ENCODE measurements at places on chromosomes 5 and 9.

DNA sequence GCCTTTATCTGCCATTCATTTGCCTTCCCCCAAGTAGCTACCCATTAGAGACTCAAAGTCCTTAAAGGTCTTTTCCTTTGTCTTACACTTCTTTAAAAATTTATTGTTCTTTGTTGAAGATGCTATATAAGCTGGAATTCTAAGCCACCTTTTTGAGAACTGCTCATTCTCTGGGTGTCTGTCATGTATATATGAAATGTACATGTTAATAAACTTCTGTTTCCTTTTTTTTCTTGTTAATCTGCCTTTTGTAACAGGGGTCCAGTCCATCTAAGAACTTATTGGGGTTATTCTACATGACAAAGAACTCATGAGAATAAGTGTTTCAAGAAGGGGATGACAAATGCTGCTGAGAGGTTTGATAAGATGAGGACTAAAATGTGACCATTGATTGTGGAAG lies 41.5 kb downstream of the PCDHAC2 start:
- DNase-seq = no peak

DNA sequence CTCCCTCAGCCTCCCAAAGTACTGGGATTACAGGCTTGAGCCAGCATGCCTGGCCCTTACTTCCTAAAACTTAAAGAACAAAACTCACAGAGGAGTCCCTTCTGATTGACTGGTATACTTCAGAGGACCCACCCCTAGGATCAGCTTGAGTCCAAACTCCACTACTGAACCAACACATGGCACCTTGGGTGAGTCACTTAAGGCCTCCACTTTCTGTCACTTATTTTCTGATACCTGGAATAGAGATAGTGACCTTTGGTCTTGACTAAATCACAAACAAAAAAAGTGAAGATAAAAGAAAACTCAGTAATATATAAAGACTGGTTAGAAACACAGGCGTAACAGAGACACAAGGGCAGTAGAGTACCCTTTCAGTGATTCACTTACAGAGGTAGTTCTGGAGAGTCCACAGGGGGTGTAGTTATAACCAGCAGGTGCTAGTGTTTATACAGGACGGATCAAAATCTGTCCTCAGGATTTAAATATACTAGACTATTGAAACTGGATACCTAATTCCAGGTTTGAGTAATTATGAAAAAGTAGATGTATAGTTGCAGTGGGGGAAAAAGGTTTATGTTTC lies 274.3 kb upstream of the ANKRD55 start:
- DNase-seq = no peak

- DNase-seq = no peak
Measured at GRCh38 chr9:71302776-71303175, 181.4 kb upstream of the TRPM3 start.

- no peak for DNase-seq
Measured at GRCh38 chr5:169701910-169702451, 64.9 kb downstream of the DOCK2 start.

DNA sequence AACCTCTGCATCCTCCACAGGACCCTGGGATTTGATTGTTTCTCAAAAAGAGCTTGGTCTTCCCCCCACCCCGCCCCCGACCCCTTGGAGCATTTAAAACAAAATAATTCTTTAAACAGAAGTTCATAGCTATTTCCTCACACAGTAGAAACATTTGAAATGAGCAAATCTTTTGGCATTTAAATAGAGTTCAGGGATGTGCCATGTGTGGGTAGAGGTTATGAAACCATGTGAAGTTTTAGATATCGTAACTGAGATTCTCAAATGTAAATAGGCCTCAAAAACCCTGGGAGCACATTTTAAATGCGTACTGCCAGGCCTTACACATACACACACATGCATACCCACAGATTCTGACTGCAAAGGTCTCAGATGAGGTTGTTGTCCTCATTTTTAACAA lies 66.5 kb downstream of the EPB41L4B start:
- no peak for DNase-seq

- DNase-seq = no peak
Measured at GRCh38 chr5:84343171-84343570, 41.5 kb downstream of the EDIL3 start.

- peak; percentile 66 for DNase-seq
Measured at GRCh38 chr9:130523921-130524320, 55.5 kb upstream of the FUBP3 start.

DNA sequence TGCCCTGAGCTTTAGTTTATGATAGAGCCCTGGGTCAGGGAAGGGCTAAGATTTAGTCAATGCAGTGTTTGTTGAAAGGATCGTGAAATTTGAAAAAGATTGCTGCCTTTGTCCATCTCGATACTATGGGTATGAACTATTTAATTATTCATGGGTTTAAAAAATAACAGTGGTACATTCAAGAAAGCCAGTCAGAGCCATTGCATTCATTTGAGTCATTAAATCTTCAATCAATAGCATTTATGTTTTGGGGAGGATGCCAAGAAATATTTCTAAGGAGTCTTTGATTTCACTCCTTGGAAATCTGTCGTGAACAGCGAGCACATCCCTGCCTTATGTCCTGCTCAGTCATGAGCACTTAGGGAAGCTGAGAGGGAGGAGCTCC lies 54.4 kb upstream of the LRRTM2 start:
- DNase-seq = no peak

- DNase-seq = no peak
Measured at GRCh38 chr9:21811914-21812313, 9.5 kb downstream of the MTAP start.

- DNase-seq = no peak
Measured at GRCh38 chr5:16313761-16314160, 134.2 kb upstream of the MARCHF11 start.

DNA sequence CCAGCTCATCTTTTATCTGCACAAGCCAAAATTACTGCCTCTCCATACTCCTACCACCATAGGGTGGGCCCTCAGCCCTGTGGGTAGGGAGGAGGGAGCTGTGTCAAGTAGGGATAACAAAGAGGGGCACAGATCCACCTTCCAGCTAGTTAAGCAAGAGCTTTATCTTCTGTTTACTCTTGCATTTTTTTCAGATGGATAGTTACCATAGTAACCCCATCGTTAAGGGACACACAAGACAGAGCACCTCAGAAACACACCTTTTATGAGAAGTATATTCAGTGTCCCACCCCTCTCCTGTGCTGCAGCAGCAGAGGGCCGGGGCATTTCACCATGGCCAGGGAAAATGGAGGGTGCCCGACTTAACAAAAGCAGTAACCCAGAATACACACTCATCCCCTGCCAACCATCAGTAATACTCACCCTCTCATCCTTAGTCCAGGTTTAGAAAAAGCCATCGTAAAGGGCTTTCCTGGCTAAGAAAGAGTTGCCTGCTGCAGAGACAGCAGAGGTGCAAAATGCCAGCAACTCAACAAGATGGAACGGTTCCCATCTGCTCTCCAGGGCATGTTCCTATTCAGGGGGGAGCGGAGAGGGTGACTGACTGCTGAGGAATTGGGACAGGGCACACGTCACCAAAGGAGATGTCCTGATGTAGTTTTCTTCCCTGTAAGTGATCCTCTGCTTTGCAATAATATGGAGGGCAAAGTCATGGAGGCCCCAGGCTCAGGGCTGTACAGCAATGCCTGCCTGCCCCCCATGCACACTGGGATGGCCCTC lies 25.1 kb downstream of the MACROH2A1 start:
- no peak for DNase-seq

- DNase-seq = no peak
Measured at GRCh38 chr9:118215549-118215948, 511.3 kb downstream of the TLR4 start.

DNA sequence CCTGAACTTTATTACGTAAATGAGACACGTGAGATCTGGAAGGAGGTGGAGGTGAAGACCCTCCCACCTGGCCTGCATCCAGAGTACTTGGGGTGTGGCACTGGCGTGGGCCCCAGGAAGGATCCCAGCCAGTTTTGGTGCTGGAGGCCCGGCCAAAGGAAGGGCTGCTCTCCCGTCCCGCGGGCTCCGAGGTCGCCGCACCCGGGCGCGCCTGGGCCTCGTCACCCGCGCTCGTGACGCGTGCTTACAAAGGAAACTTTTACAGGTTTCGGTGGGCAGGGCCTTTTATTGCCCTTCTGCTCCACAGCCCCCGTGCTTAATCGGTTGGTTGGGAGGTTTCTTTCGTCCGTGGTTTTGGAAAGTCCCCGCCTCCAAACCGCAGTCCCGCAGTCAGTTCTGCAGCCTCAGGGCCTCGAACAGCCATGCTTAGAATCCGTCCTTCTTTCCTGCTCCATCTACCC lies 29.2 kb downstream of the CDKN2A start:
- DNase-seq = no peak

DNA sequence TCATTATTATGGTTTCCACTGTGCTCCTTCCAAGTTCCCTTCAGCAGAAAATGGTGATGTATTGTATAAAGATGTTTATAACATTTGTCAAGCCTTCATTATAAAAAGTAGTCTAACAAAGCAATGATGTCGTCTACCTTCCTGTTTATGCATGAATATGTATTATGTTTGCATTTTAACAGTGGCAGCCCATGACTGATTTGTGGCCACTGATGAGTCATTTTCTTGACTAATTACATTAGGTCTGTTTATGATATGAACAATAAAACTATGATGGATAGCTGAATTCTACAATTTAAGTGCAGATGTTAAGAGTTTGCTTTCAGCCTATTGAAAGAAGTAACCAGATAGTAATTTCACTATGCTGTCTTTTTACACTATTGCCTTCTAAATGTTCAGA lies 75.4 kb upstream of the ADAMTS19 start:
- no peak for DNase-seq

- DNase-seq = no peak
Measured at GRCh38 chr5:15383469-15383868, 116.5 kb upstream of the FBXL7 start.

DNA sequence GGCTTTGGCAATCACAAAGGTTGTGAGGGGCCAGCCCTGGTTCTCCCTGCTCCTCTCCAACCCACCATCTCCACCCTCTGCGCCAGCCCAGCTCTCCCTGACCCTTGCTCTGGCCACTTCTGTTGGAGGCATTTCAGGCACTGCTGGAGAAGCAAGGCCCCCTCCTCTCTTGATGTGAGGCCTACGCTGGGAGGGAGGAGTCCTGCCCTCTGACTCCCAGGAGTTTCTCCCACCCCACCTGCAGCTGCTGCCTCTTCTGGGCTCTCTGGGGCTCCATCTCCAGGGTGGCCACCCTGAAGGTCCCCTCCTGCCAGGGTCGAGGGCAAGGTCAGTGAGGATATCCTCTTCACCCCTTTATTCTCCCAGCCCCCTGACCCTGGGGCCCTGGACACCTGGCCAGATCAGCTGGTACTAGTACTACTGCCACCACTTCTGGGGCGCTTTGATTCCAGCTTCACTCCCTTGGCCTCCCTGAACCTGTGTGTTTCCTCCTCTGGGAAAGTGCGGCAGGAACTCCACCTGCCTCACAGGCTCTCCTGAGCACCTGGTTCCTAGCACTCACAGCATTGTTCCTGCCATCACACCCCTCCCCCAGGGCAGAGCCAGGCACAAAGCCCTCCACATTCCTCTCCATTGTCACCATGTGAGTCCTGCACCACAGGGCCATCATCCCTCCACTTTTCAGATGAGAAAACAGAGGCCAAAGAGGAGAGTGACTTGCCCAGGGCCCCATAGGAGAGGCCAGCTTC lies 23.8 kb upstream of the TDRD7 start:
- DNase-seq = no peak

- no peak for DNase-seq
Measured at GRCh38 chr5:17441351-17441750, 56.7 kb upstream of the TAF11L2 start.

DNA sequence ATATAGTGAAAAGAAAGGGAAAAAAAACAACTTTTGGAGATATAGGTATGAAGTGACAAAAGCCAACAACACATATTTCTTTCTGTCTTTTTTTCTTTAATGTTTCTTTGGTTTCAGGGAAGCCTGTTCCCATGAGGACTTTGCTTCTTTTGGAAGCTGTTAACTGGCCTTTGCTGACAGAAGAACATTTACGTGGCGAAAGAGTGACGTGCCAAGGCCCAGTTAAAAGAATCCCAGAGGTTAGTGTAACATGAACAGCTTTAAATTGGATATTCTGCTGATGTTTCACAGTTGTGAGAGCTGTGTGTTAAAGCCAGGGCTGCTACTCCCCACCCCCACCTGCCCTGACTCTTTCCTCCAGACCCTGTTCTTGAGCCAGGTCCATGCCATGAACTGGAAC lies 275.9 kb downstream of the CRB2 start:
- DNase-seq = no peak

- DNase-seq = no peak
Measured at GRCh38 chr9:109017493-109017892, 4.2 kb upstream of the CTNNAL1 start.

DNA sequence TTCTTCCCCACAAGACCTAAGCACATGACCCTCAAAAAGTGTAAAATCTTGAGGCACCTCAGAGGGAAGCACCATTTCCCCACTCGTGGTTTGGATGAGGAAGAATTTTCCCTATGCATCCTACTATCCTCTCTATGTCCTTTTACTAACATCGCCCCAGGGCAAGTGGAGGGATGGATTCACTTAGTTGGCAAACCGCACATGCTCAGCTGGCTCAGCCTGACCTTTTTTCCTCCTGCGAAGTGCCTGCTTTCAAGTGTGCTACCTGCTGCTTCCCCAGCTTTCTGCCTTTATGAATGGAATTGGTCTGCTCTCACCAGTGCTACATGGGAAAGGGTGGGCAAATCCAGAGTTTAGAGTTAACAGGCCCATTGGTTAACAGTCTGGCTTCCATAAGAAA lies 56.6 kb upstream of the IFNK start:
- no peak for DNase-seq

- DNase-seq = no peak
Measured at GRCh38 chr9:121985792-121986494, 107.2 kb downstream of the TTLL11 start.

- DNase-seq = no peak
Measured at GRCh38 chr5:134507452-134507851, 18.0 kb upstream of the JADE2 start.

- DNase-seq = no peak
Measured at GRCh38 chr9:114613087-114613486, 2.0 kb downstream of the TMEM268 start.

GRCh38 chr5:62312036-62312435 lies 6.0 kb downstream of the KIF2A start:
- DNase-seq = no peak

DNA sequence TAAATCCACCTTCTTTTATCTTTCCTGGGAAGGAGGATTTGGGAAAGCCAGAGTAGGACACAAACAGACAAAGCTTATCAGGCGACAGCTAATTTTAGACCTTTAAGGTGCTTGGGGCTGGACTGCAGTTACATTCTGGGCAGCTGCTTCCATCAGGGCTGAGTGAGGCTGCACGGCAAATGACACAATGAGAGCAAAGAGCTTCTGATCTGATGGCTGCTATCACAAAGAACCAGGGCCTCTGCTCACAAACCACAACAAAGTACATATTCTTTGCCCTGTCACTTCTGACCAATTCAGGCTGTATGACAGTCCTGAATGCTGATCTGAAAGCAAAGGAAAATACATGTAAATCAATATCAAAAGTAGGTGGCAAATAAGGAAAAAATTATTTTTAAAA lies 93.1 kb downstream of the MRPS27 start:
- DNase-seq = no peak
